RPMI8226 (cell line): ENCODE measurements at places on chromosomes 2 and 18.
A peak's percentile ranks its signal among the peaks of the same experiment; 100 is the strongest.

- no peak for DNase-seq
Observed at GRCh38 chr18:78792736-78793135, 186.9 kb upstream of the SALL3 start.

- DNase-seq = no peak
Observed at GRCh38 chr18:71899183-71899582, 645.0 kb downstream of the CBLN2 start.

DNA sequence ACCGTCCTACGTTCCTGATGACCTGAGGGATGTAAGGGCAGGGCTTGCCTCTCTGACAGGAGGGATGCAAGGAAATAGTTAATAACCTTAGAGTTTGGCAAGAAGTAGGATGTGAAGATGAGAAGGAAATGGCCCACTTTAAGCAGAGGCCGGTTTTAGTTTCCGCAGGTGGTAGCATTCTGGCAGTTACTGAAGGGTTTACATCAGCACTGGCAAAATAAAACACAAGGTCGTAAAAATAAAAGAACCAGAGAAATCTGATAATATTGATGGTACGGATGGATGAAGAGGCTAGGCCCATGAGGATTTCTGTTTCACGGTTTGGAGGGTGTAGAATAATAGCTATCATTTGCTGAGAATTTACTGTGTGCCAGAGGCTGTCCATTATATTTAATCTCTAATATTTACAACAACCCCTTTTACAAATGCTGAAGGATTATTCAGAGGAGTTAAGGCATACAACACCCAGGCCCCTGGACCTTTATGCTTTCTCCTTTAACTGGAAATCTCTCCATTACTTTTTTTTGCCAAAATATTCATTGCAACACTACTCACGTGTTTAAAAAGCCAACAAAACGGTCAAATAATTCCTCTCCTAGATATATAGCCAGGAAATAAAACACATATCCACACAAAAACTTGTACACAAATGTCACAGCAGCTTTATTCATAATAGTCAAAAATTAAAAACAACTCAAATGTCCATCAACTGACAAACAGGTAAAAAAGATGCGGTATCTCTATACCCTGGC is 28.5 kb downstream of the DAPL1 start:
- DNase-seq = no peak

GRCh38 chr2:118265873-118266455 is 177.7 kb downstream of the INSIG2 start:
- DNase-seq = no peak

GRCh38 chr2:52879561-52879960 is 888.0 kb upstream of the CHAC2 start:
- DNase-seq = no peak

- DNase-seq = no peak
Observed at GRCh38 chr18:67260841-67261240, 255.7 kb downstream of the DSEL start.

DNA sequence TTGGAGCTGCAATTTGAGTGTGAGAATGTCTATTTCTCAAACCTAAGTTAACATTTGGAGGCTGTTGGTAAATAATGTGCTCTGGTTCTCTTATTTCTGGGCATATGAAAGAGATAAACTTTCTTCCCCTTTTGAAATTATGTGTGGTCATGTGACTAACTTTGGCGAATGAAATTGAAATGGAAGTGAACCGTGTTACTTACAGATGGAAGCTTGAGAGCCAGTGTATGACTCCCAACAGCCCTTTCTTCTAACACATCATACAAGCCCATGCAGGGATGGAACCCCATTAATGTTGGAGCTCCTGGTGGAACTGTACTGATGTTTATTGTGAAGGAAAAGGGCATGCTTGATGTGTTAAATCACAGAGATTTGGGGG is 725.8 kb downstream of the TSN start:
- no peak for DNase-seq

DNA sequence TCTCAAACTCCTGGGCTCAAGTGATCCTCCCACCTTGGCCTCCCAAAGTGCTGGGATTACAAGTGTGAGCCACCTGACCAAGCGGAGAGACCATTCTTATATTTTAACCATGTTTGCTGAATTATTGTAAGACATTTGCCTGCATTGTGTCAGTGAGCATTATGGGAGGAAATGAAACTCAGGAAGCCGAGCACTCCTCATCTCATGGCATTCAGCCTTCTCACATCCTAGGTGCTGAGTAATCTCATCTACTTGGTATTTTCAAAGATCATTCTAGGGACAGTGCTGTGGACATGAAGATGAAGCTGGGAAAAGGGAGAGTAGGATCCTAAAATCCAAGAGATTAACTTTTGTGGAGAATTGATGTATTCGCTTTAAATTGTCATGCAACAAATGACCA is 66.1 kb downstream of the NAPG start:
- peak; percentile 74 for DNase-seq

DNA sequence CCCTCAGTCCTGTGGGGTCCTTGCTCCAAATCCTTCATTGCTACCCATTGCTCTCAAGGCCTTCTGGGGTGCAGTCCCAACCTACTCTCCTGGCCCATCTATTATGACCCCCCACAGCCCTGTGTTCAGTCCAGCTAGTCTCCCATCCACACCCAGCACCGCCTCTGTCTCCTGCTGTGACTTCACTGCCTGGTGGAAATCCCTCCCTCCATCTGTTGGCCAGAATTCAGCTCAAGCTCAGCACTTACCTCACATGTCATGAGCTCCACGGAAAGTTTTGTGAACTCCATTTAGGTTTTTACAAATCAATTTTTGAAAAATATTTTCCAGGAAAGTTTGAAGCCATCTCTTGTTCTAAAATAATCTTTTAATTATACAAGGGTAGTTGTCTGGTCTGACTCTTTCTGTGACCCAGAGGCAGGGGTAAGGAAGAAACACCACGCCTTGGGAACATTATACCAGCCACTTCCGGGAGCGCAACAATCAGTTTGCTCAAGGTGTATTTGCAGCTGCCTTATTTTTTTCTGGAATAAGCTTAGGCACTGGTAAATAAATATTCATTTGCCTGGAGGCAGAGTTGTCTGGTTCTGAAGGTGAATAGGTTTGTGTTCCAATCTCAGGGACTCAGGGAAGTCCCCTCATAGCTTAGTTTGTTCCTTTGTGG is 110.8 kb downstream of the VIT start:
- DNase-seq = no peak

- DNase-seq = no peak
Observed at GRCh38 chr2:200618590-200619021, 32.8 kb downstream of the AOX1 start.
